ENCODE measurements at places on chromosomes 4 and X.
A peak's percentile ranks its signal among the peaks of the same experiment; 100 is the strongest.

DNA sequence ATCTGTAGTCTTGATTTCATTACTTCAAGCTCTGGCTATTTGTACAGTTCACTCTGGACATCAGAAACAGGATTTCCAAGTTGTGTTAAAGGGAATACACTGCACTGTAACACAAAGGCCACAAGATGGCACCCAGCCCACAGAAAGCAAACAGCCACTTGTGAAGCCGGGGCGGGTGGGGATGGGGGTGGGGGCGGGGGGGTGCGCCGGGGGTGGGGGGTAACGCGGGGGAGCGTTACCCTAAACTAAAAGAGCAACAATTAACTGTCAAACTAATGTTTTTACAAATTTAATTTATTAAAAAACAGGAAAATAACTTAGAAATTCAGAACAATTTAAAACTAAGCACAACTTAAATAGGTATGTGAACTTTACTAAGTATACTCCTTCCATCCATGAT is 27.3 kb downstream of the PRDX4 start:
- H3K27me3 ChIP-seq: no peaks in the 10 kb centered on the region
- H3K4me1 ChIP-seq: no peaks in the 10 kb centered on the region

DNA sequence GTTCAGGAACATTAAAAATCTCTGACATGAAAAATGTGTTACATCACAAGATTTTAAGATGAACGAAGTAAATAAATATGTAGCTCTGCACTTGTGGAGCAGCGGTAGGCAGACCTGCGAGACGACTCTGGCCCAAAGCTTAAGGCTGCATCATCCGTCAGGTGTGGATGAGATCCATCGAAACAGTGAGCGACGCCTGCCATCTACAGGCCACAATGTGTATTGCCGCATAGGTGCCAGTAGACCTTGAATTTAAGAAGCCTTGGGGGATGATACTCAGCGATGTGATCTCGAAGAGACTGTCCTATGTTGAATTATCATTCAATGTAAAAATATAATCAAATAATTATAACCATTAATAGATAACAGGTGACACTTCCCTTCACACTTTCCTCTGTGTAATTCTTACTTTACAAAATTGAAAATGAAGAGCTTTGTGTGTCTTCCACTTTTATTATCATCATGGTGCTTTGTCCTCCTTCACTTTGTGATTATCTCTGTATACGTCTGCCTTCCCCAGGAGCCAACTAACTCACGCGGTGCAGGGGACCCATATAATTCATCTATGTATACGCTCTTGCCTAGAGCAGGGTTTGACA is 851.0 kb downstream of the RAB28 start:
- no peaks in the 10 kb centered on the region for H3K4me1 ChIP-seq
- no peak overlapping the region for H3K4me3 ChIP-seq
- DNase-seq: no peak

DNA sequence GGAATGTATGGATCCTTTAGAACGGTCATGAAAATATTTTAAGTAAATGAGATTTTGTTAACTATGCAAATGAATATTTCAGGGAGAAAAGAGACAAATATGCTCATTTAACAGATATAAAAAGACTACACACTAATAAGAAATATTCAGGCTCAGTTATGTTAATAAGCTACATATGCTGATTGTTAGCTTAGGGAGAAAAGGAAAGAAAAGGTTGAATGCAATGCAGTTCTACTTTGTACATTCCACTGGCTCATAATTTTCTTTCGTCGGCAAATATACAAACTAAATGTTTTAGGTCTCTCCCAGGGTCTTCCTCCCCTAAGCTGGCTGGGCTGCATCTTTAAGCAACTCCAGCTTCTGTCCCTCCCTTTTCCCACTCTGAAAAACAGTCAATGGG is 2.7 kb upstream of the RTL3 start:
- DNase-seq: no peak
- no peak overlapping the region for H3K27ac ChIP-seq
- H3K4me3 ChIP-seq: no peak overlapping the region
- no peaks in the 10 kb centered on the region for H3K36me3 ChIP-seq
- no peaks in the 10 kb centered on the region for H3K27me3 ChIP-seq

DNA sequence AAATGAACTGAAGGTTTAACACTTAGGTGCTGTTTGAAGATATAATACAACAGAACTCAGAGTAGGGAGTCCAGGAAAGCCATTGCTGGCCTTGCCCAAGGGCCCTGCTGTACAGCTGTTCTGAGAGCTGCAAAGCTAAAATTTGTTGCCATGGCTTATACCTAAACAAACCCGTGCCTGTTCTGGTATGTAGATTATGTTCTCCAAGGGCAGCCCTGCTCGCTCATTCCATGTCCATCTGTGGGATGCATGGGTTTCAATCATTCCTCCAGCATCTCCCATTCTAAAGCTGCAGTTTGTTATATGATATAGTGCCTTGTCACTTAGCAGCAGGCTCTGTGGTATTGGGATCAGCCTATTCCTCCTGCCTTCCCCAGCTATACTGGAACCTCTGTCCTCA is 80.8 kb upstream of the BMPR1B start:
- no peak overlapping the region for H3K4me3 ChIP-seq
- no peak overlapping the region for H3K27ac ChIP-seq
- no peak for DNase-seq
- H3K36me3 ChIP-seq: no peaks in the 10 kb centered on the region
- H3K4me1 ChIP-seq: no peaks in the 10 kb centered on the region

GRCh38 chr4:173500841-173501591 is 29.0 kb downstream of the HAND2 start:
- H3K4me3 ChIP-seq: peak overlapping the region; percentile 39
- no peak for DNase-seq
- no peak overlapping the region for H3K27ac ChIP-seq
- no peaks in the 10 kb centered on the region for H3K36me3 ChIP-seq

GRCh38 chr4:98642991-98643426 is 15.4 kb downstream of the TSPAN5 start:
- H3K4me1 ChIP-seq: peaks cover 1% of the 10 kb centered on the region
- H3K27ac ChIP-seq: no peak overlapping the region
- no peaks in the 10 kb centered on the region for H3K27me3 ChIP-seq
- no peak for DNase-seq

DNA sequence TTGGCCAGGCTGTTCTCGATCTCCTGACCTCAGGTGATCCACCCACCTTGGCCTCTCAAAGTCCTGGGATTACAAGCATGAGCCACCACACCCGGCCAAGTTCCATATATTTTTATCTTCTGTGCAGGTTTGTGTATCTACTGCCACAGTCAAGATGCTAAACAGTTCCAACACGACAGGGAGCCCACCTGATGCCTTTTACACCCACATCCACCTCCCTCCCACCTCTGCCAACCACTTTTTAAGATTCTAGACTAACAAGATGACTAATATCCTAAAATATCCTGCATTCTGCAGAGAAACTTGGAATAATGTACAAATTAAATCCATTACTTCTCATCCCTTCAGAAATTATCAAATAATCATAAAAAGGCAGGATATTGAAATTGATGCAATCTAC is 19.3 kb upstream of the RPL34 start:
- no peak for DNase-seq
- no peak overlapping the region for H3K4me3 ChIP-seq
- H3K27ac ChIP-seq: no peak overlapping the region
- no peaks in the 10 kb centered on the region for H3K36me3 ChIP-seq

- no peaks in the 10 kb centered on the region for H3K36me3 ChIP-seq
- no peak overlapping the region for H3K27ac ChIP-seq
- no peaks in the 10 kb centered on the region for H3K4me1 ChIP-seq
- no peak for DNase-seq
- H3K27me3 ChIP-seq: no peaks in the 10 kb centered on the region
Observed at GRCh38 chr4:76276813-76277212, 25.3 kb downstream of the FAM47E start.

- H3K36me3 ChIP-seq: no peaks in the 10 kb centered on the region
- no peak overlapping the region for H3K27ac ChIP-seq
- DNase-seq: no peak
- H3K27me3 ChIP-seq: no peaks in the 10 kb centered on the region
- H3K4me1 ChIP-seq: no peaks in the 10 kb centered on the region
Observed at GRCh38 chr4:73340917-73341316, 63.2 kb upstream of the ALB start.

DNA sequence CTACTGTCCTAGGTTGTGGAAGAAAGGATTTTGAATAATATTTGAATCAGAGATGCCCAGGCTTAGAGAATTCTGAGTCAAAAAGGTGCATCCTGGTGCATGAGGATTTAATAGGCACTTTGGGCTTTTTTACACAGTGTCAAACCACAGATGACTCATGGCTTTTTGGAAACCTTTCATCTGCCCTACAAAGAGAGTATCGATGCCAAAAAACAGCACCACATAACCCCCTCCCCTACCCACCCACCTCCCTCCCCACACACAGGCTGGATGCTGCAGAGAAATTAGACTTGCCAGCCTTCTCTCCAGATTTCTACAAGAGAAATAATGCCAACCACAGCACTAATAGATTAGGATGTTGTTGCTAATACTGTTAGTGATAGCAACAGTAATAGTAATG is 779.3 kb downstream of the NLGN4X start:
- no peaks in the 10 kb centered on the region for H3K36me3 ChIP-seq
- H3K27ac ChIP-seq: no peak overlapping the region
- no peak overlapping the region for H3K4me3 ChIP-seq
- no peaks in the 10 kb centered on the region for H3K27me3 ChIP-seq

DNA sequence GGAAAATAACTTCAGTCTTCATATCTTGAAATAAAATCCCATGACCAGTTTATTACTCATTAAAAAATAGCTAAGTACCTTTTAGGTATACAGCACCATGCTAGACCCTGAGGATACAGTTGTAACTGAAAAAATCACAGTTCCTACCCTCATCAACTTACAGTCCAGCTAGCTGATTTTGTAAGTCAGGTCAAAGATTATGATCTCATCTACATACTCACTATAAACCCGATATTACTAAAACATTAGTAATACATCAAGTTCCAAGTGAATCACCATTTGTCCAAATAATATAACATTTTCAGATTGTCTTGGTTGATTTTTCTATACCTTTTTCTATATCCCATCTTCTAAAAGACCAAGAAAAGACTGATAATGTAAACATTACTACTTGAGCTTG is 333.9 kb downstream of the INPP4B start:
- H3K4me1 ChIP-seq: no peaks in the 10 kb centered on the region

- no peak overlapping the region for H3K27ac ChIP-seq
- no peak overlapping the region for H3K4me3 ChIP-seq
- no peaks in the 10 kb centered on the region for H3K27me3 ChIP-seq
- H3K4me1 ChIP-seq: no peaks in the 10 kb centered on the region
- H3K36me3 ChIP-seq: no peaks in the 10 kb centered on the region
- DNase-seq: no peak
Observed at GRCh38 chr4:149048451-149049143, 606.4 kb upstream of the NR3C2 start.

DNA sequence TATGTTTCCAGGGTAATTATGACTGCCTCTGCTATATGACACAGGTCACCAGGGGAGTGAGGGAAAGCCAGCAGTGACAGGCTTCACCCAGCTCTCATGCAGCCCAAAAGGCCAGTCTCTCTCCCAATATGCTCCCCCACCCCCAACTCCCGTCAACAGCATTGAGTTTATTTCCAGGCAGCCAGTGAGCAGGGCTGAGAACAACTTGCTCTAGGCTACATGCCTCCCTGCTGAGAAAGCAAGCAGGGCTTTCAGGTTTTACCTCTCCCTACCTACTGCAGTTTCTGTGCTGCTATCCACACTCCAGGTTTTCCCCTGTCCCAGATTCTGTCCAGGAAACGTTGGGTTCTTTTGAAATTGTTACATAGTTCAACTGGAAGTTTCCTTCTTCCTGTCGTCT is 291.4 kb downstream of the PABPC4L start:
- H3K4me1 ChIP-seq: no peaks in the 10 kb centered on the region
- no peak for DNase-seq
- H3K27me3 ChIP-seq: no peaks in the 10 kb centered on the region
- H3K27ac ChIP-seq: no peak overlapping the region

- H3K27ac ChIP-seq: no peak overlapping the region
- no peak for DNase-seq
- no peaks in the 10 kb centered on the region for H3K4me1 ChIP-seq
- no peaks in the 10 kb centered on the region for H3K36me3 ChIP-seq
- no peaks in the 10 kb centered on the region for H3K27me3 ChIP-seq
Observed at GRCh38 chrX:155108427-155108826, 37.1 kb downstream of the BRCC3 start.

DNA sequence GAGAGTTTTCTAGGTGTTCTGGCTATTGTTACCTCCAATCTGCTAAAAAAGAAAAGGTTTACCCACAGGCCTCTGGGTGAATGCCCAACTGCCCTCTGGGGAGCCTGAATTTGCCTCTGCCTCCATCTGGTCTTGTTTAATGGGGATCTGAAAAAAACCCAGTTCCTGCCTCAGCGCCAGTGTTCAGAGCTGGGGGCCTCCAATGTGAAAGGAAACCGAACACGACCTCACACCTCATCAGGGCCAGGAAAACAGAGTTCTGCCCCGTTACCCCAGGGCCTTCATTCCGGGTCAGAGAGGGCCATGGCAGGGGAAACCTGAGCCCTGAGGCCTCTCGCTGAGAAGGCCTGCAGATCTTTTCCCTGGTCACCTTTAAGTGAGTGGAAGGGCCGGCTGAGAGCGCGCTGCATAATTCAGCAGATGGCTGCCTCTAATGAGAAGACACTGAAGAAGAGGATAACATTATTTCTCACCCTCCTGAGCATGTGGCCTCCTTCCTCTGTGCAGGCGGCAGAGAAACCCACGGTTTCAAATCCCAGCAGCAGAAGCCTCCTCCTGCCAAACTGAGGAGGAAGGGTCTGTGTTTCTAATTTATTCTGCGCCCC is 6.8 kb downstream of the SEPTIN6 start:
- no peaks in the 10 kb centered on the region for H3K36me3 ChIP-seq
- H3K27me3 ChIP-seq: no peaks in the 10 kb centered on the region
- no peak overlapping the region for H3K4me3 ChIP-seq
- no peaks in the 10 kb centered on the region for H3K4me1 ChIP-seq

DNA sequence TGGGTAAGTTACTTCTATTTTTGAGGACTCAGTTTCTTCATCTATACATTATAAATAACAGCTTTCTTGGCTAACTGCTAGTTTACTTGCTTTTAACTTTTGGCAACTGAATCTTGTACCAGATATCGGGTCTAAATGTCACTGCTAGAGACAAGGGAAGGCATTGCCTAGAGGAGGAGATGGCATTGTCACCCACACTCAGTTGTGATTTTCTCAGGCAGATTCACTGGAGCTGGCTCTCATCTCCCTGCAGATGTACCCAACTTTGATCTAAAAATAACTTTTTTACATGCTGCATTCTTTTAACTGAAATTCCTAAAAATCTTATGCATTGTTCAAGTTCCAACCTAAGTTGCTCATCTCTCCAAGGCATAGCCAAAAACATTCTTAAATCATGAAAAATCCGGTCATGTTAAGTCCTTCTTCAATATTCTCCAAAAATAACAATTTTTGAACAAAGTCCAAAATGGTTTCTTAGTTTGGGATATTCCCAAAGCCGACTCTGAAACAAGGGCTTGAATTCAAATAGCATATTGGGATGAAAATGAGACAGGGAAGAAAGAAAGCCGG is 469.0 kb upstream of the BOD1L1 start:
- no peak overlapping the region for H3K4me3 ChIP-seq
- no peaks in the 10 kb centered on the region for H3K4me1 ChIP-seq
- no peaks in the 10 kb centered on the region for H3K27me3 ChIP-seq
- H3K27ac ChIP-seq: no peak overlapping the region
